Stimulated activated CD4-positive, alpha-beta T cell treated with anti-CD3 and anti-CD28 coated beads, TNF-alpha, amount 100 ng/mL, for 48 hours (primary cell): ENCODE measurements at places on chromosomes 1 and 21.

- no peak for DNase-seq
These were observed 144.1 kb downstream of the TNR start for GRCh38 chr1:175599212-175599705.

GRCh38 chr1:93005252-93005598 is 44.0 kb upstream of the DIPK1A start:
- DNase-seq: no peak

DNA sequence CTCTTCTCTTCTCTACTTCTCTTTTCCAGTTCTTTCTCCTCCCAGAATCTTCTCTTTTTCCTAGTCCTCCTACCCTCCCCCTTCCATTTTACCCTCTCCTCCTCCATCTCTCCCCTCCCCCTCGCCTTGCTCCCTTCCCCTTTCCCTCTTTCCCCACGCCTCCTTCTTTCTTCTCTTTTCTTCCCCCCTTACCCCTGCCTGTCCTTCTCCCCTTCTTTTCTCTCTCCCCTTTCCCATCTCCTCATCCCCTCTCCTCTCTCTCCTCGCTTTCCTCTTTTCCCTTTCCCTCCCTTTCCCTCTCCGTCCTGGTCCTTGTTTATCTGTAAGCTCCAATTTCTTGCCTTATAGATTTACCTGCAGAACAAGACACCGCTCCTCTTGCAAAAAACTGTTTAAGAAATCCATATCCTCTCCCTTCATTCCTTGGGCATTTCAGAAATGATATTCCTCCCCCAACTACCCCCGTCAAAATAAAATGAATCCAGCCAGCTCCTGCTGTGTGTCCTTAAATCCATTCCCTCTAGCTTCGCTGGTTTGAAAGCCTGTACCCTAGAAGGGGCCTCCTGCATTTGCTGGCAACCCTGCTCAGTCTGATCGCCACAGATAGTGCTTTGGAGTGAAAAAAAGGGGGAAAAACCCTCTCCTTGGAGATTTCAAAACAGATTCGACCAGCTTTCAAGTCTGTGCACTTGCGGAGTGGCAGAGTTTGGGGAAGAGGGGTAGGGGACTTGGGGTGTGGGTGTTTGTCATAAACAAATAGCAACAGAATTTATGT is 89.4 kb downstream of the PAPPA2 start:
- DNase-seq: no peak

GRCh38 chr1:27621051-27621920 is 13.7 kb downstream of the FGR start:
- DNase-seq: no peak

DNA sequence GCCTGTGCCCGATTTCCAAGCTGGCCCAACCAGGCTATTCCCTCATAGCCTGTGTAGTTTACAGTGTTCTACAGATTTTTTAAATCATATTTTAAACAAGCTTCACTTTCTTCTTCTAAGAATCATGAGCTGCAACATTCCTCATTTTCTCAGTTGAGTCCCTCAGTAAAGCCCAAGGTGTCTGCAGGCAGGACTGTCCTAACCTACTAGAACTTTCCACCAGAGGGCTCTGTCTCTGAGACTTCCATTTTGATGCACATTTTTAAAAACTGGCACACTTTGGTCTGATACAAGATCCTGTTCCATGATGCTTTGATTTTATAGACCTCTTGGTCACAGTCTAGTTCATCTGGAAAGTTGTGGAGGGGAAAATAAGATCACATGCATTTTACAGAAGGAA is 21.6 kb upstream of the SLAMF6 start:
- DNase-seq: no peak

DNA sequence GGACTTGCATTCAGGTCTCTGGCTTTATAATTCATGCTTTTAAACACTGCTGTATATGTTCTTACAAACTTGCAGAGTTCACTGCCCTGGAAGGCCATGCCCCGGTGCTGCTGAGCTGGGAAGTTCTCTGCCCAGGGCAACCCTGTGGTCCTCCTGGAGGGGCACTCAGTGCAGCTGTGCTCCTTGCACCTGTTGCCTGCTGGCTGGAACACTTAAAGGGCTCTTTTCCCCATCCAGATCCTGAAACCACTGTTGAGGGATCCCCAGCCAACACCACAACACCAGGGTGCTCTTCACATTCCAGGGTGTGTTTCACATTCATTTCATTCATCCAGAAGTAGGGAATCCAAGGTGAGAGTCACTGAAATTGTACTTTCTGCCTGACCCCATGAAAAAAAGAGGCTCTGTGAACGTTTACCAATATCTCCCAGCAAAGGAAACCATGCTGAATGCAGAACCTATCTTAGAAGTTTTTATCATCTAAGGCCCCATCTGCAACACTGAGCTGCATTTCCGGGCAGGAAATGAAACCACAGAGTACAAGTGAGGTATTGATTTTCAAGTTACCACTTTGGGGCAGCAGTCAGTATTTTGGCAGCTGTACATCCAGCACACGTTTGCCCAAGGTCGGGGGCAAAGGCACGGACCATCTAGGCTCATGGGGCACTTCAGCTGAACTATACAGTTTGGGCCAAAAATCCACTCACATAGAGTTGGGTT is 16.4 kb upstream of the KIAA0040 start:
- DNase-seq: no peak

GRCh38 chr1:203308923-203309331 is 3.6 kb downstream of the BTG2 start:
- DNase-seq: no peak

DNA sequence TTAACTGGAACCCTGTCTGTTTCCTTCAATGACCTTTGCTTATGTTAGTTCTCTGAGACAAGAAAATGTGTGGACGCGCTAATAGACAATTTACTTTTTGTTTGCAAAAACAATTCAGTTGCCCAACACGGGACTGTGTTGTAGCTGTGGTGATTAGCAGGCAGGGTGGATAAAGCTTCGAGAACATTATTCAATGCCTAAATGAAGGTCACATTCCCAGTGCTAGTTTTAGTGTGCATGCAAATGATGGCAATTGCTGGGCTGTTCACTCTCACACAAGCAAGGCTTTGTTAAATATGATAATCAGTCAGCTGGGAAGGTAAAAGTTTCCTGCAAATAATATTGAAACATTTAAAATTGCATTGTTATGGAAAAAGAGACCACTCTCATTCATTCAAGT is 188.4 kb downstream of the BACH1 start:
- no peak for DNase-seq

- DNase-seq: peak; percentile 71
These were observed at the start of gene S100A11 for GRCh38 chr1:152036267-152037216. Gene S100A11 (minus strand): TSS chr1:152037004. CDS start chr1:152036915, 89 bp downstream.

DNA sequence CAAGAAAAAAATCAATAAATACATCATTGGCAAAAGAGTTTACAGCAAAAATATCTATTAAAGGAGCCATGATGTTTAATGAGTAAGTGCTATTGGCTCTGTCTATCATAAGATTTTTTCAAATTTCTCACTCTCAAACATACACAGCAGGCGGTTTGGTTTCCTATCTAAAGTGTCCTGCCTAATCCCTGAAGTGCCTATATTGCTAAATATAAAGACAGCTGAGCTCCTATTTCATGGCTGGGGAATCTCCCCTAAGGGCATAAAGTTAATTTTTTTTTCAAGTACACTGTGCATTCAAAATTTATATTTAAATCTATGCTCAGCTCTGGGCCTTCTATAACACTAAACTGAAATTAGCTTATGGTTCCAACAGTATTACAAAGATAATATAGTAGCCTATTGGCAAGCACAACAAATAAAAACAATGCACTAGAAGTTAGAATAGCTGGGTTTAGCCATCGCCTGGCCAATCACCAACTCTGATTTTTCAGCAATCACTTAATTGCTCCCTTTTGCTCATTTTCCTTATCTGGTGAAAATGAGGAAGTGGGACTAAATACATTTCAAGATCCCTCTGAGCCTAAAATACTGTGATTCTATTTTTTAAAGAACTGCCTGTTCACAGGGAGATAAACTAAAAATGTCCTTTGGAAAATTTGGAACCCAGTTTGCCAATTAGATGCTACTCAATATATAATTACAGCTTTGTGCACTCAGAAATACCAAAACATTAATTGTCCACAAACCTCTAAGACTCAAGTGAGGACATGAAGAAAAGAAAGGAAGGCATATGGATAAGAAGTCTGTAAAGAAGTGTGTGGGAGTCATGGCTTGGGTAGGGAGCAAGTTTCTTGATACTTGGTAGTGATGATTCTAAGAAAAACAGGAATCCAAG is 62.5 kb downstream of the WDR64 start:
- no peak for DNase-seq

- DNase-seq: no peak
These were observed 273.7 kb upstream of the AJAP1 start for GRCh38 chr1:4380564-4381168.

DNA sequence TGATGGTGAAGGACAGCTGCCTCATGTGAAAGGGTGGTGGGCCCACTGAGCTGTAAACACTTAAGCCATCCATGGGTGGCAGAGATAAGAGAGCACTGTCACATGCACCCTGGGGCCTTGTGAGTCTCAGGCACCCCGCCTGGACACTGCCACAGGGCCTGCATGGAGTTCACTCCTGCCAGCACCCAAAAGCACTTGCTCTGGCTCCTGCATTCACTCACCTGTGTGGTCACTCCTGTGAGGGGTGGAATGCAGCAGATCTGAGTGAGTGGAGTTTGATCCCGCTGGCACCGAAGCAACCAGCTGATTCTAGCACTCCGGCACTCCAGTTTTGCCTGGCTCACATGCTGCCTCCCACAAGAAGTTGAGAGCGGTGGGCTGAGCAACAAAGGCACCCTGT is 1142.1 kb upstream of the PRMT6 start:
- DNase-seq: no peak

GRCh38 chr1:201396861-201397464 is 2.2 kb downstream of the LAD1 start:
- no peak for DNase-seq

- no peak for DNase-seq
These were observed 124.2 kb upstream of the L1TD1 start for GRCh38 chr1:62070384-62071011.

DNA sequence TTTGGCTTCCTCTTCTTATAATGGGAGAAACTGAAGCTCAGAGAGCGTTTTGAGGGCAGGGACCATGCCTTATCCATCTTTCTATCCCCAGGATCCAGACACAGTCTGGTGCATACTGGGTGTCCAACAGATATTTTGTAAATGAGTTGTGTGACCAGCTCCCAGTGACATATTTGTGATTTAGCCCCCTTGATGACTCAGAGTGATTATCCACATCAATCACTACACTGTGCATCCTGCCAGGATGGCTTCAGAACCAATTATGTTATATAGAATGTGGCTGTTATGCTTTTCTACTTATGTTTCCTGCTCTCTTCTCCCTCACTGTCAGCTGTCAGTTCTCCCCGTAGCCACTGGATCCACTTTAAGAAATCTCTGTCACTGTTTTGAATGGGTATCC is 11.3 kb downstream of the OLFML3 start:
- DNase-seq: no peak

GRCh38 chr1:87200875-87201638 is 127.6 kb upstream of the LMO4 start:
- no peak for DNase-seq

GRCh38 chr1:221902961-221903360 is 161.1 kb upstream of the DUSP10 start:
- no peak for DNase-seq

- DNase-seq: no peak
These were observed 162.0 kb upstream of the C21orf91 start for GRCh38 chr21:17981060-17981740.

DNA sequence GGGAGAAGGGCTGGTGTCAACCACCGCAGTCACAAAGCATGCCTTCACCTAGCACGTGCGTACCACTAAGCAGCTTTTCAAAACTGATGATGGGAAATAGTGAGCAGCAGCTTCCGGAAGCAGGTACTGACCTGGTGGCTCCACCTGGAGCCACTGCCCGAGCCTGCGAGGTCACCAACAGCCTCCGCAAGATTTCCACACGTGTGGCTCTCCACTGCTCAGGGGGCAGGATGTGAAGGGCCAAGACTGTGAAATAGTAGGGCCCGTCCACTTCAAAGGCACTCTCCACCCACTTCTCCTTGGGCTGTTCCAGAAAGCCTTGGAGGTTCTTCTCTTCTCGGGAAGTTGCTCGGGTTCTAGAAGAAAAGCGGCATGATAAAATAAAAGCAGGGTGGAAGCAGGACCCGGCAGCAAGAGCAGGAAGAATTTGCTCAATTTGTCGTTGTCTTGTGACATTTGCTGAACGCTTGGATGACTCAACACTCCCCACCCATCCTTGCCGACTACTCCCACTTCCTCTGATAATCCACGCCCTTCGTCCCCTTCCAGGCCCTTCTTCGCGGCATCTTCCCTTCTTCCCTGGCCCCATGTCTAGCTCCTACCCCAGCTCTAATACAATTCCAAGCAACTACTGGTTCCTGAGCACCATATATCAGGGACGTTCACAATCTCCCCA is 124.9 kb upstream of the IFFO2 start:
- no peak for DNase-seq

GRCh38 chr1:241228339-241228738 is 128.7 kb downstream of the RGS7 start:
- DNase-seq: no peak
